ENCODE measurements at places on chromosomes 12 and 14. TPM values are rescaled to one million over a fixed set of nuclear protein-coding genes. Genes with fewer than 3 reads are reported as not detected.

DNA sequence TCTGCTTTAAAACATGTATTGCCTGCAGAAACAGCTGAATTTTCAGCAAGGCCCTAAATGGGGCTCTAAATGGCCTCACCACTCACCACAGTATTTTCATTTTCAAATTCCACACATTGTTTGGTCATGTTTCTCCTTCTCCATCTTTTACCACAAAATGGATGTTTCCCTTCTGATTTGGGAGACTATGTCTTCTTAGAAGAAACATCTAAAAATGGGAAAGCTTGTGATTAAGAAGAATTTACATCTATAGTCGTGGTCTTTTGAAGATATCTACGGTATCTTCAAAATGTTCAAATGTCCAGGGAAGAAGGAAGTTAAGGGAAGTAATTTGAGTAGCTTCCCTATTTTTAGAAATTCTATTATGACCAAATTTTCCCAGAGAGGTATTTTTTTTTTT is 20.7 kb upstream of the TUBA1C start:
- H3K27me3 ChIP-seq, result no peaks in the 10 kb centered on the region
- no peak overlapping the region for H3K27ac ChIP-seq
- H3K36me3 ChIP-seq, result no peaks in the 10 kb centered on the region
- H3K4me3 ChIP-seq, result no peak overlapping the region
- H3K4me1 ChIP-seq, result no peaks in the 10 kb centered on the region

DNA sequence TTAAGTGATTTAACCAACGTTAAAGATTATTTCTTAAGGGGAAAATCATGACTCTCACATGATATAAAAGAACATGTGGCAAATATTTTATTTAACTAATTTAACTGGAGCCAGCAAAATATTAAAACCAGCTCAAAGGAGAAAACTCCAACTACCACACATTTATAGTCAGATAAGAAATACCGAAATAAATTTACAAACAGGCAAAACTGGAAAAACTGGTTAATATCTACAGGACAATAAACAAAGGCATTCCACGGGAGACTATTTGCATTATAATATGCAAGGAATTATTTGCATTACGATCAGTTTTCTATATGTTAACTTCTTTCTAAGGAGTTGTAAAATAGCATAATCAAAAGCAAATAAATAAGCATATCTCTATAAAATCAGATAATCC is 13.8 kb upstream of the BCL2L14 start:
- no peaks in the 10 kb centered on the region for H3K36me3 ChIP-seq
- no peak overlapping the region for H3K4me3 ChIP-seq
- H3K4me1 ChIP-seq, result no peaks in the 10 kb centered on the region
- DNase-seq, result no peak

DNA sequence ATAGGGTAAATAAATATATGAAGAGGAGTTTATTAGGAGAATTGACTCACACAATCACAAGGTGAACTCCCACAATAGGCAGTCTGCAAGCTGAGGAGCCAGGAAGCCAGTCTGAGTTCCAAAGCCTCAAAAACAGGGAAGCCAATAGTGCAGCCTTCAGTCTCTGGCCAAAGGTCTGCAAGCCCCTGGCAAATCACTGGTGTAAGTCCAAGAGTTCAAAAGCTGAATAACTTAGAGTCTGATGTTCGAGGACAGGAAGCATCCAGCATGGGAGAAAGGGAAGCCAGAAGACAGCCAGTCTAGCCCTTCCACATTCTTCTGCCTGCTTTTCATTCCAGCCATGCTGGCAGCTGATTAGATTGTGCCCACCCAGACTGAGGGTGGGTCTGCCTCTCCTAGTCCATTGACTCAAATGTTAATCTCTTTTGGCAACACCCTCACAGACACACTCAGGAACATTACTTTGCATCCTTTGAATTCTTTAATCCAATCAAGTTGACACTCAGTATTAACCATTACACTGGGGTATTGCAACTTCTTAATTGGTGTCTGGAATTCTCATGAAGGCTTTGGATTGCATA is 736.5 kb upstream of the LMO3 start:
- H3K4me3 ChIP-seq, result no peak overlapping the region
- no peak for DNase-seq
- H3K27me3 ChIP-seq, result no peaks in the 10 kb centered on the region
- H3K36me3 ChIP-seq, result no peaks in the 10 kb centered on the region
- H3K27ac ChIP-seq, result no peak overlapping the region
- no peaks in the 10 kb centered on the region for H3K4me1 ChIP-seq

DNA sequence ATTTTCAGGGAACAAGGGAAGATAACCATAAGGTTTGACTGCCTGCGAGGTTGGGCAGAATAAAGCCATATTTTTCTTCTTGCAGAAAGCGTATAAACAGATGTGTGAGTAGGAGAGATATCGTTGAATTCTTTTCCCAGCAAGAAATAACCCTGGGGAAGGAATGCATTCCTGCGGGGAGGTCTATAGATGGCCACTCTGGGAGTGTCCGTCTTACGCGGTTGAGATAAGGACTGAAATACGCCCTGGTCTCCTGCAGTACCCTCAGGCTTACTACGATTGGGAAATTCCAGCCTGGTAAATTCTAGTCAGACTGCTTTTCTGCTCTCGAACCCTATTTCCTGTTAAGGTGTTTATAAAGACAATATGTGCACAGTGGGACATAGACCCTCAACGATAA is 225.0 kb downstream of the LRIG3 start:
- no peaks in the 10 kb centered on the region for H3K4me1 ChIP-seq
- H3K36me3 ChIP-seq, result no peaks in the 10 kb centered on the region
- no peak overlapping the region for H3K27ac ChIP-seq
- no peak for DNase-seq
- no peaks in the 10 kb centered on the region for H3K27me3 ChIP-seq

DNA sequence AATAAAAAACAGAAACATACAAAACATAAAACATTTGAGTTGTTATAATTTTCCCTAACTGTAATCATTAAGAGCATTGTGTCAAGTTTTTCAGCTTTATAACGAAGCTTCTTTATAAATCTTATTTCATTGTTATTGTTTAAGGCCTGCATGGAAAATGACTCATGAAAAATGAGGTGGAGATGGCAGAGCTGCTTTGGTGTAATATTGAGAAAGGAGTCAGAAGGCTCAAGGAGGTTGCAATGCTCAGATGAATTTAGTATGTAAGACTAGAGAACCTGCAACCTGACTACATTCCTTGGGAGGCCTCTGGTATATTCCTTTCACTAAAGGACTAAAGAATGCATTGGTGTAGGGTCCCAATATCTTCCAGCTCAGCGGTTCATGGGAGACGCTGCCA is 61.5 kb downstream of the TMEM30B start:
- no peak overlapping the region for H3K27ac ChIP-seq
- peaks cover 47% of the 10 kb centered on the region for H3K27me3 ChIP-seq
- no peak overlapping the region for H3K4me3 ChIP-seq
- no peak for DNase-seq
- H3K4me1 ChIP-seq, result no peaks in the 10 kb centered on the region

DNA sequence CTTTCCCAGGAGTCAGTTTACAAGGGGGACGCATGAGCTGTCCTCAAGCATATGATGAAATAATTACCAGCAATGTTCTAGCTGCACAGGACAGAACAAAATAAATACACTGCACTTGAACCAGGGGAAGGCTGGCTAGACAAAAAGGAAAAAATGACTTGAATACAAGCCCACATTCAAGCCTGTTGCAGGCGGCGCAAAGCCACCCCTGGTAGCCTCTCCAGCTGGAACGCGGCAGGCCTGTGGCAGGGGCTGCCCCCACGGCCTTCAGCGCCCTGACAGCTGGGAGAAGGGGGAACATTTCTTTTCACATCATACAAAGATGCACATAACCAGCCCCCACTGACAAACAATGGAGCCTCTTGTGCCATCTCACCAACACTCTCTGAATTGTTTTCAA is 57.1 kb downstream of the TRAFD1 start:
- DNase-seq, result no peak
- H3K4me1 ChIP-seq, result peaks cover 11% of the 10 kb centered on the region

DNA sequence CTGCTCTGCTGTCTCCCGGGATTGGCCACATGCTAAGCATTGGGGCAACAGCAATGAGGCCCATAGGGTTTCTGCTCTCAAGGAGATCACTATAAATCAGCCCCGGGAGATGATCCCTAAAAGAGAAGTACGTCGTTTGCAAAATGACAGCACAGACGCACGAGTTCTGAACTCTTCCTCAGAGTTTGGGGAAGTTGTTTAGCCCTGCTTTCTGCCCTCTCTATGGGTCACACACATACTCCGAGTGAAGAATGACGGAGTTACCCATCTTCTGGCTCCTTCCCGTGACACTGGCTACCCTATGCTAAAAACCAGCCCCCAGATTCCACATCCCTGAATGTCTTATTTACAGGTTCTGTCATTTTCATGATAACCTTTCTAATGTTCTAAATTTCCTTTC is 258.0 kb upstream of the PLEKHG7 start:
- H3K36me3 ChIP-seq, result no peaks in the 10 kb centered on the region
- no peak overlapping the region for H3K27ac ChIP-seq
- no peak for DNase-seq
- no peaks in the 10 kb centered on the region for H3K27me3 ChIP-seq

DNA sequence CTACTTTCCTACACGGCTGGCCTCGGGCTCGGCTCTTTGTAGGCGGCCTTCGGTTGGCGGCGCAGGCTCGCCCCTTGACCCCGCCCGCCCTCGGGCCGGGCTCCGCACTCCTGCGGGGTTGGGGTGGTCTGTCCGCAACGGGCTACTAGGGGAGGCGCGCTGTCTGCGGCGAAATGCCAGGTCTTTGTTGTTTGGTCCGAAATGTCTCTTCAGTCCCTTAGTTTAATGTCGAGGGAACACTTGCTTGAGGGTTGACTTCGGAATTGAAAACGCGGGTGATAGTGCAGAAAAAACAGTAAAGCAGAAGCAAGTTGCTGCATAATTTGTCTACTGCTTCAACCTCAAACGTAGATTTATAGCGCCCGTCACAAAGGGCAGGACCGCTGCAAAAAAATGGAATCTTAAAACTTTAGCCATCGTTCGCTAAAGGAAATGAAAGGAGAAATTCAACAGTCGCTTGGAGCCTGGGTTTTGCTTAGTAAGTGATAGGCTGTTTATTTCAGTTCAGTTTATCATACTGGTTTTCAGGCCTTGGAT is 390 bp downstream of the JKAMP start:
- peak overlapping the region; percentile 94 for H3K4me3 ChIP-seq
- no peaks in the 10 kb centered on the region for H3K27me3 ChIP-seq
- H3K36me3 ChIP-seq, result peaks cover 19% of the 10 kb centered on the region
- peak overlapping the region; percentile 88 for H3K27ac ChIP-seq
- H3K4me1 ChIP-seq, result peaks cover 70% of the 10 kb centered on the region

GRCh38 chr12:56995930-56996496 is 10.3 kb downstream of the ZBTB39 start:
- no peaks in the 10 kb centered on the region for H3K27me3 ChIP-seq
- DNase-seq, result no peak
- no peak overlapping the region for H3K27ac ChIP-seq
- peaks cover 38% of the 10 kb centered on the region for H3K4me1 ChIP-seq
- H3K4me3 ChIP-seq, result no peak overlapping the region

GRCh38 chr12:100554608-100555077 is 18.8 kb upstream of the GAS2L3 start:
- no peak overlapping the region for H3K27ac ChIP-seq
- H3K36me3 ChIP-seq, result no peaks in the 10 kb centered on the region
- H3K27me3 ChIP-seq, result no peaks in the 10 kb centered on the region

GRCh38 chr12:62520361-62520760 is 53.7 kb downstream of the MON2 start:
- DNase-seq, result no peak
- H3K27ac ChIP-seq, result no peak overlapping the region
- peaks cover 11% of the 10 kb centered on the region for H3K4me1 ChIP-seq
- peaks cover 13% of the 10 kb centered on the region for H3K36me3 ChIP-seq

- H3K27ac ChIP-seq, result no peak overlapping the region
- DNase-seq, result no peak
- no peak overlapping the region for H3K4me3 ChIP-seq
- H3K4me1 ChIP-seq, result peaks cover 62% of the 10 kb centered on the region
- H3K27me3 ChIP-seq, result peaks cover 3% of the 10 kb centered on the region
These were observed 24.3 kb upstream of the PCNX1 start for GRCh38 chr14:70882776-70883492.

DNA sequence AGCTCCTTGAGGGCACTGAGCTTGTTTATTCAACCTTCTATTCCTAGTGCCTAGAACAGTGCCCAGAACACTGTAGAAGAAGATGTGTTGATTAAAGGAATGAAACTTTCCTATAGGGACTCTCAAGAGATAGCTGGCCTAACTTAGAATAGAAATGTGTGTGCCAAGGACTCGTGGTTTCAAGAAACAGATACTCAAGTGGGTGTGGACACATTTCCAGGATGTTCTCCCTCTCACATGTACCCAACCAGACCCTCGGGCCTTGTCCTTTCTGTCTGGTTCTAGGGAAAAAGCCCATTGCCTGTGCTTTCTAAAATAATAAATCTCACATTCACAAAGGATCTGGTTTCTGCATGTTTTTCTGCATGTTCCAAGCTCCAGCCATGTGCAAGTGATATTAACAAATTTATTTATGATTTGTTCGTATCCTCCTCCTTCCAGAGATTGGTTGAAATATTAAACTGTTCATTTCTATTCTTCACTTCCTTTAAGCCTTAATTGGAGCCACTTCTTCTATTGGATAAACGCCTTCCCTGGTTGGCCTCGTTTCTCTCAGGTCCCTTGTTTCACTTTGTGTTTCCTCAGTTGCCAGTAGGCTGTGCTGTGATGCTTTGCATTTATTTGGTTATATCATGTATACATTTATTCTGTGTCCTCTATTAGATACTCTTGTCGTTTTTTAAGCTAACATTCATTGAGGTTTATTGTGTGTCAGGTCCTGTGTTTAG is 89.8 kb downstream of the CRADD start:
- H3K4me1 ChIP-seq, result peaks cover 42% of the 10 kb centered on the region
- peak overlapping the region; percentile 75 for H3K27ac ChIP-seq
- H3K36me3 ChIP-seq, result peaks cover 2% of the 10 kb centered on the region
- H3K4me3 ChIP-seq, result peak overlapping the region; percentile 5

DNA sequence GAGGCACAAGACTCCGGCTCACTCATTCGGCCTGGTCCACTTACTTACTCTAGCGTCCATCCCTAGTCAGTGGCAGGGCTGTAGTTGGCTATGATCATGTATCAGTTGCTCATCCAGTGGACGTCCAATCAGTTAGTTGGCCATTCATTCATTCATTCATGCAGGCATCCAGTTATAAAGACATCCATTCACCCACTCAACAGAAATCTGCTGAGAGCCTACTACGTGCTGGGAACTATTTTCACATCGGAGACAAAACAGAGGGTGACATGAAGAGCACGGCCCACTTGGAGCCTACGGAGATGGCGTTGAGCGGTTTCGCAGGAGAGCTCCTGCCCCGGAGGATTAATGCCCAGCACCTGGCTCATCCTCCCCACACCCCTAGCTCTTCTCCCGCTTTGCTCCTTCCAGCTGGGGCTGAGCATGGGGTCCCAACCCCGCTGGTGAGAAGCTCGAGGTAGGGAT is 49.7 kb downstream of the SNAPC1 start:
- H3K36me3 ChIP-seq, result peaks cover 5% of the 10 kb centered on the region
- H3K27ac ChIP-seq, result no peak overlapping the region
- peak overlapping the region; percentile 42 for H3K4me3 ChIP-seq
- peaks cover 72% of the 10 kb centered on the region for H3K27me3 ChIP-seq
- no peak for DNase-seq

GRCh38 chr12:30440826-30441602 is 254.7 kb downstream of the IPO8 start:
- no peak overlapping the region for H3K4me3 ChIP-seq
- no peaks in the 10 kb centered on the region for H3K36me3 ChIP-seq
- no peaks in the 10 kb centered on the region for H3K4me1 ChIP-seq
- no peak overlapping the region for H3K27ac ChIP-seq

- H3K4me3 ChIP-seq, result peak overlapping the region; percentile 90
- H3K27me3 ChIP-seq, result no peaks in the 10 kb centered on the region
- peak overlapping the region; percentile 81 for H3K27ac ChIP-seq
- DNase-seq, result peak; percentile 37
These were observed 903 bp downstream of the BRF1 start for GRCh38 chr14:105299654-105300541.

The RNFT2 gene
- total RNA-seq, result 9.0 TPM

The PPP2R5E gene
- total RNA-seq, result 46.3 TPM

The KRT77 gene
- not detected for total RNA-seq

The CLEC2B gene
- total RNA-seq, result 79.7 TPM
